ENCODE measurements at places on chromosomes 1 and 21. TPM values are rescaled to one million over a fixed set of nuclear protein-coding genes. Genes with fewer than 3 reads are reported as not detected.
A peak's percentile ranks its signal among the peaks of the same experiment; 100 is the strongest.

FRRS1 gene
- 22.1 TPM for total RNA-seq

GRCh38 chr1:230368871-230369270 is 57.3 kb downstream of the PGBD5 start:
- no peaks in the 10 kb centered on the region for H3K36me3 ChIP-seq
- no peak overlapping the region for H3K4me3 ChIP-seq
- DNase-seq = no peak
- H3K27ac ChIP-seq = no peak overlapping the region

GRCh38 chr1:38476850-38477178 is 382.8 kb downstream of the RRAGC start:
- peak; percentile 18 for DNase-seq
- H3K4me1 ChIP-seq = peaks cover 9% of the 10 kb centered on the region

CCDC24 gene
- total RNA-seq = 14.5 TPM

KCNE2 gene
- total RNA-seq = not detected

UBL4B gene
- not detected for total RNA-seq

GRCh38 chr1:183319051-183319450 is 99.1 kb downstream of the NMNAT2 start:
- no peak for DNase-seq
- no peaks in the 10 kb centered on the region for H3K27me3 ChIP-seq
- H3K36me3 ChIP-seq = no peaks in the 10 kb centered on the region
- H3K4me1 ChIP-seq = peaks cover 22% of the 10 kb centered on the region
- peak overlapping the region; percentile 89 for H3K27ac ChIP-seq

DNA sequence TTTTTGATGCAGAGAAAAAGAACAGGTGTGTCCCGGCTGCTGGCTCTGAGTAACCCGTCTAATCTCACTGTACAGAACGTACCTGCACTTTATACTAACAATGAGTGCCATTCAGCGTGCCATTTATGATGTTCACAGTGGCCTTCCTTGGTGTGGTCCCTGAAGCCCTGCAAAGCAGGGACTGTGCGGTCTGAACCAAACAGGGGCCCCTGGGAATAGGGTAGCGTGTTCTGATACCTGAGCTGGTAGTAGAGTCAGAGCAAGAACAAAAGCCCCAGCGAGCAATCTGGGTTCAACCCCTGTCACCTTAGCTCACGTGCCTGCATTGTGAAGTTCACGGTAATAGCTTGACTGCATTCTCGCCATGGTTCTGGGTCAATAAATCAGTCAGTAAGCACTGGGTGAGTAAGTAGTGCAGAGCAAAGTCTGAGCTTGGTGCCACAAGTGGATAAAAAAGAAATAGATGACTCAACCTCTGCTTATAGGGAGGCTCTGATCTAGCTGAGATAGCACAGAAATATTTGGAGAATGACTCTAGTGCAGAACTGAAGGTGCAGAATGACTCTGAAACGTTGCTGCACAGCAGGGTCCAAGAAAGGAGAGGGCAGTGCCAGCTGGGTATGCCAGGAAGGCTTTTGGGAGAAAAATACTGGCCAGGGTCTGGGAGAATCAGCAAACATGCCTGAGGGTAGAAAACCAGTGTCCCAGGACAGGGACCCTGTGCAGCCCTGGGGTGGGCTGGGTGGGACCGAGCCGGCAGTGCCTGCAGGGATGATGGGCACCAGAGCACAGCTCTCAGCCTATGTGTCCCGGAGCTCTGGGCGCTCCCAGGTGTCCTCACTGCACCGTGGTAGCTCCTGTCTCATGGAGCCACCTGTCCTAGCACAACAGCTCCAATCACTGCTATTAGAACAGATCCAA is 125.9 kb downstream of the RHOU start:
- H3K27ac ChIP-seq = no peak overlapping the region
- H3K4me1 ChIP-seq = peaks cover 20% of the 10 kb centered on the region
- H3K27me3 ChIP-seq = no peaks in the 10 kb centered on the region
- H3K4me3 ChIP-seq = no peak overlapping the region

DNA sequence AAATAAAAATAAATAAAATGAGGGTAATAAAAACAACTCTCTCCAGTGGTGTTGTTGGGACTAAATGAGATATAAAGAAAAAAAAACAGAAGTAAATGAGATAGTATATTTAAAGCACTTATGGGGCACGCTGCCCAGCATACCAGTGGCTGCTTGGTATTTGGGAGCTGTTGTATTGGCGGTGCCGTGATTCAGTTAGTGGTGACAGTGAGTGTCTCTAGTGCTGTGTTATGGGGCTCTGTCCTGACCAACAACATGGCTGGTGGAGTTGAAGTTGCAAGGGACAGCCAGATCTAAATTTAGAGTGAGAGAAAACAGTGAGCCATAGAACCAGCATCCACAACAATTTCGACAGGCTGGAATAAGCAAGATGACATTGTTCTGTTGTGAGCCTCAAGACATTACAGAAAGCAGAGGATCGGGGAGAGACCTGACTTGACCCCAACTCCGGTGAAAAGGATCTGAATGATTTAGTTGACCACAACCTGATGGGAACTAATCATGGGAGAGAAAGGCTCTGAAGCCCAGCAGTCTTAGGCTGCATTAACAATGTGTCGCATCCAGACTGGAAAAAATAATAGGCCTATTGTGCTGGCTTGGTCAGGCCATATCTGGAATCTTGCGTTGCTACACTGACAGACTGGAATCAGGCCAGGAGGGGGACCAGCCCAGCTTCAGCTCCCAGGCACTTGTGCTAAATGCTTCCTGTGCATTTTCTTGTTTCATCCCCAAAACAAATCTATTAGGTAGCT is 2.4 kb upstream of the MFSD2A start:
- H3K27me3 ChIP-seq = no peaks in the 10 kb centered on the region
- no peaks in the 10 kb centered on the region for H3K36me3 ChIP-seq
- no peak overlapping the region for H3K27ac ChIP-seq

Measured in vagina (tissue), 2 donors.